Kasumi-1 (cell line): ENCODE measurements at places on chromosomes 2 and 18.
A peak's percentile ranks its signal among the peaks of the same experiment; 100 is the strongest.

GRCh38 chr2:178205853-178206521, 11.7 kb downstream of the OSBPL6 start:
- no peak for DNase-seq

DNA sequence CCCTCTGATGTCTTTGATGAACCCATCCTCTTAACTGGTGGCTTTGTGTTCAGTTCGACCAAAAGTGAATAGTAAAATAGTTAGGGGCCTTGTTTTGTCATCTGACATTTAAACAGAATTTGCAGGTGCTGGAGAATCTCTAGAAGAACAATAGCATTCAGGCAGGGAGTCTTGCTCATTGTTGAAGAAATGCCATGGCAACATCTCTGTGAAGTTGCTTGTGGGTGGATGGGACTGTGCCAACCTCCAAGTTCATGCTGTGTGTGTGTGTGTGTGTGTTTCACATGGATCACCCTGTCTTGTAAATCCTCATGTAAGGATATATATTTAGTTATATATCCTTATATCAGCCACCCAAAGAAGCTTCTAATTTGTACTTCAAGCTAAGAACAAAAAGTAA, 66.7 kb downstream of the SKA1 start:
- DNase-seq: no peak

GRCh38 chr2:11427224-11427623, 38.7 kb downstream of the E2F6 start:
- no peak for DNase-seq

GRCh38 chr2:1967242-1968208, 223.2 kb upstream of the PXDN start:
- no peak for DNase-seq

GRCh38 chr2:23419171-23420090, 34.5 kb downstream of the KLHL29 start:
- no peak for DNase-seq

- no peak for DNase-seq
Measured at GRCh38 chr2:39816428-39816827, 37.4 kb upstream of the THUMPD2 start.

DNA sequence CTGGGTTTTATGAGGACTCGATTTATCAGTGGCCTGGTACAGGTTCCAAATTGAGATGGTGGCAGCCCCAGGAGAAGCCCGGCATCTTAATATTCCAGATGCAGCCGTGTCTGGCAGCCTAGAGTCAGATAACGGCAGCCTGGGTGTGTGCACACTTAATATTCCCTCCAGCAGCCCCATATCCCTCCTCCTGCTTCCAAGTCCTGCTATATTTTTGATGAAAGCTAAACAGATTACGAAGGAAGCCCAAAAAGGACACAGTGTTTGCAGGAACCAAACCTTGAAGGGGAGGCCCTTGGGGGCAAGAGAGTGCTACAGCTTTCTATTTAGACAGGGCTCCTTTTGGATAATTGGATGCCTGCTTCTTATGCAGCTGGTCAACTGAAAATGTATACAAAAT, 25.1 kb upstream of the ALK start:
- no peak for DNase-seq

GRCh38 chr2:133171393-133172004, 396.8 kb downstream of the NCKAP5 start:
- DNase-seq: peak; percentile 70

GRCh38 chr2:119426801-119427395, 4.8 kb upstream of the TMEM37 start:
- DNase-seq: no peak

DNA sequence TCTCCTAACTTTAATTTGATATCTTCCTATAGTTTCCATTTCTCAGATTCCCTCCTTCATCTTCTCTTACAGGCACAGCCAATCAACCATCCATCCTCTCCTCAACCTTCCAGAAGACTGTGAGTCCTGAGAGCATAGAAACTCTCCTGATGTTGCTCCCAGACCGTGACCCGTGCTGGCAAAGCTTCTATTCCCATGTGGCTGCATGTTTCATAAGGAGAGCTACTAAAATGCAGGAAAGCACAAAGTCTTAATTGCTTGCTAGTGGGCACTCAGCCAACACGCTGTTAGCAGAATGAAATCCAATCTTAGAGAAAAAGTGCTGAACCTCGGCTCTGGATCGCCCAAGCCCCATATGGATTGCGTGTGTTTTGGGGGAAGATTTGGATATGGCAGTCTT, 1244.7 kb upstream of the ZEB2 start:
- no peak for DNase-seq

DNA sequence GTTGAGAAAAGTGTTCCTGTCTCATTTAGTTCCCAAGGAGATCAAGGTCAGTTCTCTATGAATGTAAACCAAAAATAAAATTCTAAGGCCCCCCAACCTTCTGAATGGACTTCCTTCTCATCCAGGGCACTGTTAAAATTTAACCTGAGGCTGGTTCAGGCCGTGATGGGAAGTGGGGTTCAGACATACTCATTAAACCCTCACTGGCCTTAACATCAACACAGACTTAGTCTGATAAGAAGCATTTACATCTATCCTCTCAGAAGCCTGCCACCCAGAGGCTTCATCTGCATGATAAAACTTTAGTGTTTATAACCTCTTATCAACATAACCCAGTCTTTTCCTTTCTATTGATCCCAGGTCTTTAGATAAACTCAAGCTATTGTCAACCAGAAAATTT, 22.4 kb downstream of the ITSN2 start:
- DNase-seq: peak; percentile 21

DNA sequence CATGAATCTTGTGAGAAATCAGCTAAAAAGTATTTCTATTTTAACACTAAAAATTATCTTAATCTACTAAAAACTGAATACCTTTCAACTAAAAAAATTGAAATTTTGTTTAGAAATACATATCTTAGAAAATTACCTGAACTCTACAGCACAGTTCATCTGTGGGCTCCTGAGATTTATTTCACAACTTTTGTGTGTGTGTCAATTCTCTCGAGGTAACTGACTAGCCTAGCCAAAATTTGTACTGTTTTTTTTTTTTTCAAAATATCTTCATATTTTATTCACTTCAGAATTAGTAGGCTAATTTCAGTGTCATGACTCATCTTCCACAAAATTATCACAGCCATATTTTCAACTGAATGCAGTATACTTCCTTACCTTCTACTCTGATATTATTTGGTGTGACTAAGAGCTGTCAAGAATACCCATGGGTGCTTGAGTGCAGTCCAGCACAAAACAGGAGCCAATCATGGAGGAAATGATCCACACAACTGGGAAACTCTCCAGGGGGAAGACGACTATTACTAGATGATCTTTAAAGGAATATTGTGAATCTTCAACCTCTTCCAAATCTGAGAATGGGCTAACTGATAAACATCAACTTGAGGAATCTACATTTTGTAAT, 174.6 kb downstream of the ZNF385B start:
- no peak for DNase-seq

GRCh38 chr2:120809609-120810440, 74.2 kb downstream of the GLI2 start:
- DNase-seq: no peak

GRCh38 chr2:31208240-31208639, 9.1 kb downstream of the CAPN14 start:
- no peak for DNase-seq

- no peak for DNase-seq
Measured at GRCh38 chr2:16647992-16648617, 17.5 kb downstream of the CYRIA start.

- no peak for DNase-seq
Measured at GRCh38 chr2:210267698-210268097, 42.5 kb upstream of the ACADL start.

DNA sequence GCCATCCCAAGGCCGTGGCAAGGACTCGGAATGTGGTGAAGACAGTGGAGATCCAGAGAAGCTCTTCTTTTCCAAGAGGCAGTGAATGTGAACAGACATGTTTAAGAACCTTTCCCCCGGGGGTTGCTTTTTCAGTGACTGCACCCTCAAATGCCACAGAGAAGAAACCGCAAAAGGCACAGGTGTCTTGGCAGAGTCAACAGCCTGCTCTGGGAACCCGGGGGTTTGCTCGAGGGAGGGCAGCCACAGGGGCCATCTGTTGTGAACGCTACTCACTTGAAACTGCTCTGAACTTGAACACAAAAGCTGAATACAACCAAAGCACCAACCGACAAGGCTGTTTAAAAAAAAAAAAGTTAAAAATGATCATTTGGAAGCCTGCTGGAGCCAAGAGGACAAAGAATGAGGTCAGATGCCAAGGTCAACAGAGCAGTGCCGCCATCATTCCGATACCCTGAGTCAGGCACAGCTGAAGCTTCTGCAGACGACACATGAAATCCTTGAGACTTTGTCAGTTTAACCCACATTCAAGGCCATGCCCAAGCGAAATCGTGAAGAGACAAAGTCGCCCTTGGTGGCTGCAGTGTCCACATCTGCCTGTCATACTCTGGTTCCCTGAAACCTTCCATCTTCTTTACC, 47.4 kb downstream of the PSMG2 start:
- DNase-seq: no peak

GRCh38 chr2:133817680-133818566, 249.7 kb upstream of the NCKAP5 start:
- DNase-seq: no peak

- no peak for DNase-seq
Measured at GRCh38 chr18:57211776-57212175, 64.9 kb downstream of the BOD1L2 start.

DNA sequence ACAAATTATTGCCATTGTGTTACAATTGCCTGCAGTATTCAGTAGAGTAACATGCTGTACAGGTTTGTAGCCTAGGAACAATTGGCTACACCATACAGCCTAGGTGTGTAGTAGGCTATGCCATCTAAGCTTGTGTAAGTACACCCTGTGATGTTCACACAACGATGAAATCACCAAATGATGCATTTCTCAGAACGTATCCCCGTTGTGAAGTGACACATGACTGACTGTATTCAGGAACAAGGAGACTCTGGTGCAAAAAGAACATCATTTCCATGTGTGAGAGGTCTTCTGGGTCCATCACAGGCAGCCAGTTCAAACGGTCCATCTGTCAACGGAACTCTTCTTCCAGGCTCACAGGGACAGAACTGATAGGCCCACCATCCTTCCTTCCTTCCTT, 263.7 kb downstream of the ANAPC1 start:
- no peak for DNase-seq

- DNase-seq: no peak
Measured at GRCh38 chr2:20916604-20917286, 93.8 kb upstream of the LDAH start.

DNA sequence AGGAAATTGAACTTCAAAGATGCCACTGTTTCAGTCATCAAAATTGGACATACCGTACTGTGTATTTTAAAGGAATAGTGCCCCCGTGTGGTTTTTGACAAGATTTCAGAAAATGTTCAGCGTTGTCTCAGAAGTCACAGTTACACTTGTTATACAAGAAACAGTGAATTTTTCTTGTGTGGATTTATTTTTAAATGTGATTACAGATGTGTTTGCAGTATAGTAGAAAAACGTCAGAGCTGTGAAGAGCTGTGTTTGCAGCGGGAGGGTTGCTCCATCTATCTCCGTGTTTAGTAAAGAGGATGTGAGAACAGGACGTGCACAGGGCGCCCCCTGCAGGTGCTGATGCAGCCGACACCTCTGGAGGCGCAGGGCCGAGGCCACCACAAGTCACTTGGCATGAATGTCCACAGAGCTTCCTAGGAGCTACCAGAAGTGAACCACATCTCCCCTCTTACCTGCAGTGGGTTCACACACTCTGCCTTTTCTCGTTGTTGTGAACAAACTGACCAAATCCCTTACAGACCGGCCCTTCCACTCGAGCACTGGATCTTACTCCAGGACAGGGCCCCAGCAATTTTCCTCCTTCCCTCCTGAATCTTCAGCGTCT, 73.1 kb downstream of the CACNB4 start:
- peak; percentile 98 for DNase-seq

GRCh38 chr2:138125306-138126288, 161.3 kb downstream of the HNMT start:
- no peak for DNase-seq
